Fibroblast of lung (primary cell): ENCODE measurements at places on chromosomes 5 and 9. TPM values are rescaled to one million over a fixed set of nuclear protein-coding genes. Genes with fewer than 3 reads are reported as not detected.

DNA sequence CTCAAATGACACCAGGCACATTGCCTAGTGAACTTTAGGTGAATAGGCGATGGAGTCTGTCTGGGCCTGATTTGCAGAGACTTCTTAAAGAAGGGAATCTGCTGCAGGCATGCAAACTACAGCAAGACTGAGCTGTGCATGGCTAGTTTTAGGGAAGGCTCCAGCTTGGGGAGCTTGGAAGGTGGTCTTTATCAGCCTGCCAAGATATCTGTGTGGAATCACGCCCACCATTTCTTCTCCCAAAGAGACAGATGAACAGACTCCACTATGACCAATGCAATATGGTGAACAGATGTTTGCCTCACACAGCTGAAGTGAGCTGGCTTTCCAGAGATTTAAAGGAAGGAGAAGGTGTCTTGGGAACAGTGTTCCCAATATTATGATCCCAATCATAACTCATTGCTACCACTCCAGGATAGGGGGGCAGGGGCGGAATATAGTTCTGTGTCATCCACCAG is 129.0 kb upstream of the HMHB1 start:
- no peak for DNase-seq

- DNase-seq: peak; percentile 93
Measured at GRCh38 chr5:154940772-154941620, at the start of gene MRPL22. MRPL22 (plus strand) TSS chr5:154941073; CDS start chr5:154941111, 38 bp downstream.

GRCh38 chr5:157454273-157454672 is 5.7 kb upstream of the NIPAL4 start:
- DNase-seq: no peak

- DNase-seq: no peak
Measured at GRCh38 chr9:4937446-4937845, 47.6 kb upstream of the JAK2 start.

The TERT gene
- not detected in 2 replicates for polyA plus RNA-seq

DNA sequence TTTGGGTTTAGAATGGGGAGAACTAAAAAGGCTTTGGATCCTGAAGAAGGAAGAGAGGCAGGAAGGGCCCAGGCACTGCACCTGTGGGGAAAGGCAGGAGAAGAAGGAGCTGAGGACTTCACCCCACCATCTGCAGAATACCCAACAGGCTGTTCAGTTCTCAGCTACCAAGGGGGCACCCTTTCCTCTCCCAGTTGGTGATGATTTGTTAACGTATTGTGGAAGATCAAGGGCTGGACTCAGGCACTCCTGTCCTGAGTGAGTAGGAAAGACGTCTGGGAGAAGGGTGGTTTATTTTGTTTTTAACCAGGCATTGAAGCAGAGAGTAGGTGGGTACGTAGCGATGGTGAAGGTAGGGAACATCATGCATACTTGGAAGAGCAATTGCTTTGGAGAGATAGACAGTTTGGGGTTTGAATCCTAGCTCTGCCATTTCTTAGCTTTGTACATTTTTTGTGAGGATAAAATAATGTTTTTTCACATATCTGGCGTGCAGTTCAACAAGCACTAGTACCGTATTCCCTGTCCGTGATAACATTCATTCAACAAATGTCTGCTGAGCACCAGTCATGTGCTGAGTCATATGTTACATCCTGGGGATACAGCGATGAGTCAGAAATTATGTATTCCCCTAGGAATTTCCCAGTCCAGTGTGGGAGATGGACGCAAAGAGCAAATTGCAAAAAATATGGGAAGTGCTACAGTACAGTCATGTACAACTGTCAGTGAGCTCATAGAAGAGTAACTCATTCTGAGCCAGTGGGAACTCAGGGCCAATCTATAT is 2.1 kb downstream of the MSANTD3 start:
- DNase-seq: peak; percentile 99

GRCh38 chr9:116232424-116233159 is 79.0 kb downstream of the PAPPA start:
- DNase-seq: peak; percentile 42

GRCh38 chr9:23669776-23670175 is 156.3 kb downstream of the ELAVL2 start:
- no peak for DNase-seq
